ENCODE measurements at places on chromosomes 11 and 22.

GRCh38 chr11:2169005-2169378 is 2.6 kb downstream of the TH start:
- DNase-seq: no peak

DNA sequence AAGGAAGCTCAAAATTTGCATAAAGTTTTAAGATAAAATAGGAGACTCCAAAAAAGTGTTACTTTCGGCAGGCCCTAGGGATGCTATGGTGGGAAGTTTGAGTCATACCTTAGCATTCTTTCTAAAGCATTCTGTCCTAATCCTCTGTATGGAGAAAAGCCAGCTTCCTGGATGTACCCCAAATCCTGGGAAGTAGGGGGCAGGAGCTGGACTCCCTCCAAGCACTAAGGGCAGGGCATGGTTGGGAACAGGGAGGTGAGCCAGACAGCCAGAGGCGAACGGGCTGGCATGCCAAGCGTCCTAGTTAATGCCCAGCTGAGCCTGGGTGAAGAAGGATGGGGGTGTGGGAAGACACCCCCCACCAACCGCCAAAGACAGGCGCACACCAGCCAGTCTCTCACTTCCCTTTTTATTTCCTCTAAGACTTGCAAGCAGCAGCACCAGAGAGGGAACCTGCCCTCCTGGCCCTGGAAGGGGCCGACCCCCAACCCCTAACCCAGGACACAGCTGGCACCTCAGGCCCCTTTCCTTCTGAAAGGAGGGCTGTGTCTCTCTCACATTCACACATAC is 23.9 kb downstream of the RTN4RL2 start:
- no peak for DNase-seq

DNA sequence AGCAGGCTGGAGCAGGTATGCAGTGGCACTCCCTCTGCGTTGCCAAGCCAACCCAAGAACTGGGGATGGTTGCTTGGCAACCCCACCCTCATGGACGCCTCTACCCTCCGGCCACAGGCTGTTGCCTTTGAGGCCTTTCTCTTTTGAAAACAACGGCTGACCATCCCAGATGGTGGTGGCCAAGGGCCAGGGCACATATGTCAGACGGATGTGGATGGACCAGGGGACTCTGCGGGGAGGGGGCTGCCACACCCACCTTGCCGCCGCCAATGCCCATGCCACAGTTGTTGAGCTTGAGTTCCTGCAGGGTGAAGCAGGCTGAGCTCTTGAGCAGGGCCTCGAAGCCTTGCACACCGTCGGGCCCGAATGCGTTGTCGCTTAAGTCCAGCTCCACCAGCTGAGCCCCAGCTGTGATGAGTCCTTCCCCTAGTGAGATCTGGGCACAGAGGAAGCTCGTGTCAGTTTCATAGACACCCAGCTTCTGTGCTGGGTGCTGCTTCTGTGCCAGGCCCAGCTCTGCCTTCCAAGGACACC is 21.5 kb downstream of the RANGAP1 start:
- no peak for DNase-seq

DNA sequence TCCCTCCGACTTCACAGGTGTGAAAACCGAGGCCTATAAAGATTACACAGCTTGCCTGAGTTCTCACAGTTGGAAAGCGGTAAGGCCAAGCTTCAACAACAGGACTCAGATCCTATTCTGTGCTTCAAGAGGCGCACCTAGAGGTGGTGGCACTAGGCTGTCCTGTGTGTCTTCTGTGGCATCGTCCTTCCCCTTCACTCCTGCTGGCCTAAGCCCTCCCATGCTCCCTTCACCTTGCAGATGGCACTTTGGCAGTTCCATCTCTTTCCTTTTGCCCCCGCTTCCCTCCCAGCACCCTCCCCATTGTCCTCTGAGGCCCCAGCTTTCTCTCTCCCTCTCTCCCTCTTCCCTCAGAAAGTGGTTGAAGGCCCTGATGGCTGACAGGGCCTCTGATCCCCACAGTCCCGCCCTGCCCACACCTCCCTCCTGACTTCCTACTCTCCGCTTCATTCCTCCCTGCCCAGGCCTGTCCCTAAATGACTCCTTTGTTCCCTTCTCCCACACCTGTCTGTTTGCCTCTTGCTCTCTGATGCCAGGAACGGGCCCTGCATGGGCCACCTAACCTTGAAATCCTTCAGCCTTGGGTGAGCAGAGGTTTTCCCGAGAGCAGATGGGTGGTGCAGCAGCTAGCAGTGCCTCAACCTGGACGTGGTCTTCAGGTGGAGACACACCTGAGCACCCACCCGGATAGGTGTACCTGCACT is 5.8 kb downstream of the TRIM29 start:
- no peak for DNase-seq

DNA sequence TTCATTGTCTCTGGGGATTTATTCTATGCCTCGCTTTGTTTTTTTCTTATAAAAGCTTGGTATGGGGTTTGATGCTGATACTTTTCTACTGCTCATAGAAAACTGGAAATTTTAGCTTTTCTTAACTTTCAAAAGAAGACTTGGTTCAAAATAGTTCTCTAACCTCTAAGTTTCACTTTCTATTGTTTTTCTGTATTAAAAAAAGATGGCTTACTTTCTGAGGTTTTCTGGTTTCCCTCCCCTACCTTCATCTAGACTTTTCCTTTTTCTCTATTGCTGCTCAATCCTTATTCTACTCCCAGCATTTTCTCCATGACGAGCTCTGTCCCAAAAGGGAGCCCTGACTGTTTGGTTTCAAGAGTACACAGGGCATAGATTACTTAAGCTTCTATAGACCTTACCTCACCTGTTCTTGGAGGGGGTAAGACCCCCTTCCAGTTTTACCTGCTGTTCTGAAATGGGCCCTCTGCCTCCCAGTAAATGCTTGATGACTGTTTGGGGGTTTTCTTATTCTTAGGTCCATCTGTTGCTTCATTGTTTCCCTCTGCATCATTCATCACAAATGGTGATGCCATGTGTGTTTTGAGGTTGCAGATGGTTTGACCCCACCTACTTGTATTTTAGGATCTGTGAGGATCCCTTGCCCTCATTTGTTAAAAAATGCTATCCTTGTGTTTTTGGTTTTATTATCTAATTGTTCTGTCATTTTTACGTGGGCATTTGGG is 29.5 kb downstream of the DNHD1 start:
- DNase-seq: no peak

Data from AG04450 (cell line).